IPS DF 6.9 (cell line): ENCODE measurements at places on chromosomes 3 and 15.

GRCh38 chr3:111237946-111238345 is 166.3 kb downstream of the NECTIN3 start:
- no peak for DNase-seq

DNA sequence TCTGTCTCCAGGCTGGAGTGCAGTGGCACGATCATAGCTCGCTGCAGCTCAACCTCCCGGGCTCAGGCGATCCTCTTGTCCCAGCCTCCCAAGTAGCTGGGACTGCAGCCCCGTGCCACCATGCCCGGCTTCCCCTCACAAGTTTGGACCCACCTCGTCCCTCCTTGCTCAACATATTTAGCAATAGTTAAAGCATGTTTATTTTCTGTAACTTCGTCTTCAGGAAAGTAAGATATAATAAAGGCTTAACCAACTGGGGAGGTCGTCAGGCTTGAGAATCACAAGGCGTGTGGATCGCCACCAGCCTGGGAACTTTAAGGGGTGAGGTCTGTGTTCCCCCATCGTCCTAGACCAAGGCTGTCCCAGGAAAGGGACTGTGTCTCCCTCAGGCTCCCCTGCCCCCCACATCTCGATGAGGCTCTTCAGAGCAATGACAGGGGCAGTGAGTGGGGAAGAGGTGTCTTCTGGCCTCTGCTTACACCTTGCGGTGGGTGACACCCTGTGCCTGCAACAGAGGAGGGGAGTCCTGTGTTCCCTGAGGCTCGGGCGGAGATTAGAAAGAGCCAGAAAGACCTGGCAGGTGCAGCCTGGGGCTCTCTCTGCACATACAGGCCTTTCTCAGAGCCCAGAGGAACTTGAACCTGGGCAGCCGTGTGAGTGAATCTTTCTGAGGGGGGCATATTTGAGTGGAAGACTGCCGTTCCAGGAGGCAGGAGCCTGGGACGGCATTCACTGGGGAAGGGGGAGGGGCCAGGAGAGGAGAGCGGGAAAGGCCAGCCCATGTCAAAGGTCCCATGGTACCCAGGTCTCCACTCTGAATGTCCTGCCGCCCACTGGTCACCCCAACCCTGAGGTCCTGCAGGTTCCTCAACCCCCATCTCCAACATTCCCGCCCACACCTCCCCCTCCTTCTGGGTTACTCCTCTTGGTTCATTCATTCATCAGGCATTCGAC is 152.3 kb downstream of the SMAD6 start:
- no peak for DNase-seq

GRCh38 chr3:164608554-164609276 is 469.6 kb downstream of the SI start:
- DNase-seq, result no peak

DNA sequence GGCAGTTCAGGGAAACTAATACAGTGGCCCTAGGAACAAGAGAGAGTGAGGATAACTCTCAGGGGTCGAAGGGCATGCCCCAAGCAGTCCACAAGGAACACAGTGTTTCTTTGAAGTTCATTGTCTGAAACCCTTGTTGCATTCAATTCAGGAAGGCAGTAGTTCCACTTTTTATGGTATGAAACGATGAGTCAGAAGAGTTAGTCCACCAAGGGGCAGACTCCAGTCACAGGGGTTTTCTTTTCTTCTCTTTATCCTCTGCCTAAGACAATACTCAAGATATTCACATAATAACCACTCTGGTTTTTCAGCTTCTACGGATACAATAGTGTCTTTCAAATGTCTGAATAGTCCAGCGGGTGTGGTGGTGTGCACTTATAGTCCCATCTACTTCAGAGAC is 23.7 kb upstream of the TICRR start:
- no peak for DNase-seq

- no peak for DNase-seq
Observed at GRCh38 chr3:47054412-47054811, 74.9 kb downstream of the NBEAL2 start.

- DNase-seq, result no peak
Observed at GRCh38 chr3:105906836-105907235, 38.0 kb upstream of the CBLB start.

DNA sequence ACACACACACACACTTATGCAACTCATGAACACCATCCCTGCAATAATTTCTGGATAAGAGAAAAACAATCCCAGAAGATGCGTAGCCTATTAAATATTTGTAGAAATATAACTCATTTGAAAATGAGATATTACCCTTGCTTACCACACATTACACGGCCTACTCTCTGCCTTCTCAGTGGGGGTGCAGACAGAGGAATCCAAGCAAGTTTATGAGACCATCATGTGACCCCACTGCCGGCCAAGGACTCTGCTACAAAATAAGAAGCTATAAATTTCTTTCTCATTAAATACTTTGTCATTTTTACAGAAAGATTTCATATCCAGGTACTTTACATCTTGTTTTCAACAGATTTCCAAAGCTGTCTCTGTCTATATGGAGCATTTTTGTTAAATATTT is 286.3 kb downstream of the ZNF385D start:
- no peak for DNase-seq

DNA sequence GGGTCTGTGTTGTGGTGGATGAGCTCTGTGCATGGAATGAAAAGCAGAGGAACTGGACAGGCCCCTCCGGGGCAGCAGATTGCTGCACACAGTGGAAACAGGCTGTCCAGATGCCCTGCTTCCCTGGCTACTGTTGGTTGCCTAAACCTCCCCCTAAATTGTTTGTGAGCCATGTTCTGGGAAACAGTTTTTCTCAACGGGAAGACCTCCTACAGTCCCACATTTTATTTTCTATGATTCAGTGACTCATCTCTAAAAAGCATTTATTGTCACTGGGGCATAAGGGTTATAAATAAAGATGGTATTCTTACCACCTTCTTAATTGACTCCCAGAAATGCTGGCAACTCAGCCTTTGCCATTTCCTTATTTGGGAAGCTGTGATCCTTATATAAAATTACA is 20.3 kb upstream of the PTPN9 start:
- no peak for DNase-seq

DNA sequence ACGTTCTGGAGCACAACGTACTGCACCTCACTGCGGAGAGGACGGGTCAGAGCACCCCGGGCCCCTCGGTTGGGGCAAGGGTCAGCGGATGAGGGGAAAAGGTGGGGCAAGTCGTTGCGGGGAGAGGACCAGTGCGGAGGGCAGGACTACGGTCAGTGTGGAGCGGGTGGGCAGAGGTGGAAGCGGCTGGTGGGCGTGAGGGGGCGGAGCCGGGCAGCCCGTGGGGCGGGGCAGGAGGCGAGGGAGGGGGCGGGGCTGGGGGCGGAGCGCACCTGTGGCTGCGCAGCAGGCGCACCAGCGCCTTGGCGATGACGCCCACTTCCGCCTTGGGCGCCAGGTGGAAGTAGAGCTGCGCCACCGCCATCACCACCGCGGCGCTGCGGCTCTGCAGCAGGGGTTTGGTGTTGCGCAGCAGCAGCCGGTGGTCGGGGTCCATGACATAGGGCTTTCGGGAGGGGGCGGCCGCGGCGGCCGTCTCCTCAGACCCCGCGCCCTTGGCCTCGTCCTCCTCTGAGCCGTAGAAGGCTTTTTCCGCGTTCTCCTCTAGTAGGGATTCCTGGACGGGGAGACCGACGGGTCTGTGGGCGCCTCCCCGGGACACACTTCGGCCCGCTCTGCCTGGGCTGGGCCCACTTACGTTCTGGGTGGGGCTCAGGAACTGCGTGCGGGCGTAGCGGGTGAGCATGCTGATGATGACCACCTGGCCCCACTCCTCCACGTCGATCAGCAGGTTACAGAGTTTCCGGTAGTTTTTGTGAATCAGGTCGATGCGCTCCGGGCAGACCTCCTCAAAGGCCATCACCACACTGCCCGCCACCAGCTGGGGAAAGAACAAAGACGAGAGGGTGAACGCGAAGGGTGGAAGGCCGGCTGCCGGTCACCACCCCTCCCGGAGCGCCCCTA is 29.2 kb downstream of the AP3B2 start:
- peak; percentile 80 for DNase-seq

GRCh38 chr15:28094732-28095521 is 4.2 kb downstream of the OCA2 start:
- no peak for DNase-seq

DNA sequence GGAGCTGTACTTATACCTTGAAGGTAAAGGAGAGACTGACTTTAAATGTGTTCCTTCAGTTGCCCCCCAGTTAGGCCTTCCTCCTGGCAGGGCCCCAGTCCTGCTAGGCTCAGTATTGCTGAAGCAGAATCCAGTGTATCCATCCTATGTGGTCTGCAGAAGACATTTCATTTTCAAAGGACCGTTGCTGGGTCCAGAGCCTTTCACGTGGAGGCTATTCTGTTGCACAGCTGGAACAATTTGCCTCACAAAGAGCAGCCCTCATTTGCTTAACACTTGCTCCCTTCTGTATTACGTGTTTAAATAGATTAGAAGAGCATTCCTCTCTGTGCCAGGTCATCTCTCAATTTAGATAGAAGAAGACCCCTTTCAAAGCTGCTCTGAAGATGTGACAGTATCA is 78.9 kb upstream of the CFAP20DC start:
- peak; percentile 90 for DNase-seq

- no peak for DNase-seq
Observed at GRCh38 chr15:71066983-71067382, 48.3 kb upstream of the THSD4 start.

- peak; percentile 85 for DNase-seq
Observed at GRCh38 chr3:133038089-133038730, at the start of gene TMEM108. Gene TMEM108 (plus strand): TSS chr3:133038391.

DNA sequence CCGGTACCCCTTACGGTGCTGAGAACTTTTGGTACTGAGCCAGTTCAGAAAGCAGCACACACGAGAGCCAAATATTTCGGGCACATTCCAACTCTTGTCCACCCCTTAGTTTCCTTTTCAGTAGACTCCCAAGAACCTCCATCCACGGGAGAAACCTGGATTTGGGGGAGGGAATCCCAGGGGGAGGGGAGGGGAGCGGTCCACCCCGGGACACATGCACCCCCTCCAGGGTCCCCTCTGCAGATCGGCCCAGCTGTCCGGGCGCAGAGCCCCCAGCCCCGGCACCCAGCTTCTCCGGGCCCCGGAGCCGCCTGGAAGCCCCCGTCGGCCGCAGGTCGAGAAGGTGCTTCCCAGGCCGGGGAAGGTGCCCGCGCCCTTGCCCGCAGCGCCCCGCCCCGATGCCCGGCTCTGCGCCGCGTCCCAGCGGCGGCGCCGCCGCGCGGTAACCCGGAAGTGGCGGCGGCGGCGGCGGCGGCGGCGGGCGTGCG is 455 bp upstream of the ABHD17C start:
- DNase-seq, result no peak

DNA sequence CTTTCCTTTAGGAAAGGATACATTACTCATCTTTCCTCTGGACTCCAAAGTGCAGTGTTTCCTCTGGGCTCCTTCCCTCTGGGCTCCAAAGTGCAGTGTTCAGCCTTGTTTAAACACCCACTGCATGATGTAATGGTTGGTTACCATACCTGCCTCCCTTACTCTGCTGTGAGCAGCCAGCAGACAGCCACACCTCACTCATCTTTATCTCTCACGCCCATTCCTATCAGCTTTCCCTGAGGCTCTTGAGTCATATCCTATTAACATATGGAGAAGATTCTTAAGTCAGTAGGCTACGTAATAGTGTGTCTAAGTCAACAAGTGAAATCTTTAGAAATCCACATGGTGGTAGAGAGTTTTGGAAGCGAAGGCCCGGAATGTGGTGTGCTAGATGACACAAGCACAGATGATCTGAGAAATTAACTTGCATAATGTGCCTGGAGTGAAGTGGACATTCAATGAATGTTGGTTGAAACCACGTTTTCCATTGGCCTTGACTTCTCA is 97.2 kb upstream of the CTNNB1 start:
- DNase-seq, result no peak

GRCh38 chr3:102510663-102511062 is 75.8 kb downstream of the ZPLD1 start:
- DNase-seq, result no peak

- no peak for DNase-seq
Observed at GRCh38 chr15:81254916-81255290, 58.2 kb downstream of the IL16 start.

- DNase-seq, result no peak
Observed at GRCh38 chr3:146099316-146099715, 61.7 kb downstream of the PLOD2 start.

- no peak for DNase-seq
Observed at GRCh38 chr3:100789579-100789978, 80.3 kb downstream of the TFG start.

GRCh38 chr3:62376906-62377877 is 3.8 kb upstream of the FEZF2 start:
- DNase-seq, result no peak

- no peak for DNase-seq
Observed at GRCh38 chr3:58421004-58421403, 12.6 kb downstream of the PDHB start.

GRCh38 chr3:133744241-133744640 is 2.0 kb upstream of the TF start:
- no peak for DNase-seq

- no peak for DNase-seq
Observed at GRCh38 chr15:91257746-91258414, 157.8 kb downstream of the SV2B start.

- DNase-seq, result peak; percentile 43
Observed at GRCh38 chr3:140736863-140737460, 59.1 kb downstream of the TRIM42 start.
